Thoracic aorta (tissue), 2 donors: ENCODE measurements at places on chromosomes 13 and 19.

DNA sequence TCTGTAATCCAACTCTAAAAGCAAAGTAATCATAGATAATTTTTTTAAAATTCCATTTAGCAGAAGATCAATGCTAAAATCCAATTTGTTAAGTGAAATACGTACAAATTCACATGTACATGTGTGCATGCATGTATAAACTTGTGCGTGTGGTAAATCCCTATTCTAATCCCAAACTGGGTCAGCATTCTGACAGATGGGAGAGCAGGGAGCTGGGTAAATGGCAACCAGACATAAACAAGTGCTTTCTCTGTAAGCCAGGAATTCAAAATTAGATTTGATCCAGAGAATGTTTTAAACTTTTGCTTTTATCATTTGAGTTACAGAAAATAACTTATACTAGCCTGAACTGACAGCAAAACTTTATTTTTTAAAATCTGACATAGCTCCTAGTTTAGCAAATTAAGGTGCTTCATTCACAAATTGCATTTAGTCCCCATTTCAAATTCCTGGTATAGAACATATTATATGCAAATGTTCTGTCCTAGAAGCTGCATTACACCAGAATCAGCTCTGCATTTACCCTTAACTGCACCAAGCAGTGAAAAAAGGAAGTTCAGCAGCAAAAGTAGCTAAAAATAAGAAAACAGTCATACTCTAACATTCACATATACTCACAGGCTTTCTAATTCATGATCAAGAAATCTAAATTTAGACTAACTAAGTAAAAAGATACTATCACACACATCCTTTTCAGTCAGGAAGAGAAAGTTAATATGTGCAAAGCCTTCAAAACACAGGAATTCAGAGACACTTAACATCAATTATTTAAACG lies 32.6 kb downstream of the UBL3 start:
- no peak for DNase-seq

DNA sequence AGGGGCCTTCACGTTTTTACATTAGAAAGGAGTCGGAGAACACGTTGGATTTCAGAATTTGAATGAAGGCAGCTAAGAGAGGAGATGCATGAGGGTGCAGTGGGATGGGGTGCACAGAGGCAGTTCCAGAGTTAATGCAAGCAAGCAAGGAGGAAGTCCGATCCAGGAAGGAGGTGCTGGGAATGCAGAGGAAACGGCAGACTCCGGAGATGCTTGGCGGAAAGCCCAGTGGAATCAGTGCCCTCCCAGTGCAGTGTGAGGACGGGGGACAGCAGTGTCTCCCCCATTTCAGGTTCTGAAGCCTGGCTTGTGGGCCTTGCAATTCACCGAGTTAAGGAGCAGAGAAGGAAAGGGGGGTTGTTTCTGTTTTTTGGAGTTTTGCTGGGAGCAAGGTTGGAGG lies 100.4 kb downstream of the COL4A2 start:
- DNase-seq: no peak

DNA sequence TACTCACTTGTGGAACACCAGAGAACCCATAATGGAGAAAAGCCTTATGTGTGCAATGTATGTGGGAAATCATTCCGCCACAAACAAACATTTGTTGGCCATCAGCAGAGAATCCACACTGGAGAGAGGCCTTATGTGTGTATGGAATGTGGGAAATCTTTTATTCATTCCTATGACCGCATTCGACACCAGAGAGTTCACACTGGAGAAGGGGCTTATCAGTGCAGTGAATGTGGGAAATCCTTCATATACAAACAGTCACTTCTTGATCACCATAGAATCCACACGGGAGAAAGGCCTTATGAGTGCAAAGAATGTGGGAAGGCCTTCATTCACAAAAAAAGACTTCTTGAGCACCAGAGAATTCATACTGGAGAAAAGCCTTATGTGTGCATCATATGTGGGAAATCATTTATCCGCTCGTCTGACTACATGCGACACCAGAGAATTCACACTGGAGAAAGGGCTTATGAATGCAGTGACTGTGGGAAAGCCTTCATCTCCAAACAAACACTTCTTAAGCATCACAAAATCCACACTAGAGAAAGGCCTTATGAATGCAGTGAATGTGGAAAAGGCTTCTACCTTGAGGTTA lies 10.9 kb downstream of the ZNF549 start:
- no peak for DNase-seq

GRCh38 chr19:38922482-38922881 lies 8.1 kb downstream of the SARS2 start:
- no peak for DNase-seq

GRCh38 chr19:54266133-54266532 lies 9.1 kb upstream of the LILRB5 start:
- DNase-seq: no peak

DNA sequence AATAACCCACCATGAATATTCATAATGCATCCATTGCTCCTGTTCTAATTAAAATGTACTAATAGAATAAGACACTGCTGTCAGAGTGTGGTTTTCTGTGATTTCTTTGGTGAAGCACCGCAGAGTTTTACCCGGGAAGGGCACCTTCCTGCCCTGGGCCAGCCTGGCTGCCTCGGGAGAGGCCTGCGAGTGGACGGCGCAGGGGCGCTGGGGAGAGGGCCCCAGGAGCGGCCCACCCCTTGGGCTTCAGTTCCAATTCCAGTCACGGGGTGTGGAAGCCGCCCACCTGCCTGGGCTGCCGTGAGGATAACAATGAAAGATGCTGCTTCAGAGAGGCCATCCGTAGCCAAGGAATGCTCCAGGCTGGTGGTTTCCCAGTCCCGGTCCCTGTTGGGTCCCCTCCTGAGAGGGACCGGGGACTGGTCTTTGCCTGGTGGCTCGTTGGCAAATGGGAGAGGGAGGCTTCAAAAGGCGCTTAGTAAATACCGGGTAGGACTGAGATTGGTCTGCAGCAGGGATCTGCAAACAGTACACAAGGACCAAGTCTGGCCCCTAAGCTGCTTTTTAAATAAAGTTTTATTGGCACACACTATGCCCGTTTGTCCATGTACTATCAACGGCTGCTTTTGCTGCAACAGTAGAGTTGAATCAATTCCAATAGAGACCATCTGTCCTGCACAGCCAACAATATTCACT lies 18.0 kb downstream of the TCF3 start:
- no peak for DNase-seq

DNA sequence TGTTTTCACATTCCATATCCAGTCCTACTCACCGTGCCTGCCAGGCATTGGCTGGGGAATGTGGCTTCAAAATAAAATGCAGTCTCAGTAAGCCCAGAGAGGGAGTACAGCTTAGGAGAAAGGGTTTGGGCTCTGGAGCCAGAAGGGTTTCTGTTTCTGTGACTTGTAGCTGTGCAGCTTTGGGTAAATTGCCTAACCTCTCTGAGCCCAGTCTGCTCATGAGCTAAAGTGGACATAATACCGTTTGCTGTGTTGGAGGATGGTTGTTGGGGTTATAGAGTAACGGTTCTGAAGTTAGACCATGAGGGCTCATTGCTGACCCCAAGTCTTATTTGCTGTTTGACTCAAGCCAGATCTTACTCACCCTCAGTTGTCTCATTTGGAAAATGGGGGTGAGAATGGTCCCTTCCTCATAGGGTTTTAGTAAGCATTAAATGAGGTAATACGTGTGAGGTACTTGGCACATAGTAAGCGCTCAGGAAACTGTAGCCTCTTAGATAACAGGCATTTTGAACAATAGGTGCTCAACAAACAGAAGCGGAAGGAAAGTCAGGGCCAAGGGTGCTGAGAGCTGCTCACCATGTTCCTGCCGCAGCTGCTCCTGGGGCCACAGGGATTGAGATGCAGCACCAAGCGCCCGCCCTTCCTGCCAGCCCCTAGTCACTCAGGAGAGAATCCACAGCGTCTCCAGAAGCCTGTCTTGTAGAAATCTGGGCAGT lies 45.5 kb downstream of the C13orf42 start:
- no peak for DNase-seq

- no peak for DNase-seq
Measured at GRCh38 chr13:73310366-73310765, 251.6 kb downstream of the KLF5 start.

- DNase-seq: no peak
Measured at GRCh38 chr13:98232456-98232855, 55.4 kb upstream of the RNF113B start.

- no peak for DNase-seq
Measured at GRCh38 chr13:27360562-27360961, 63.9 kb upstream of the GTF3A start.

DNA sequence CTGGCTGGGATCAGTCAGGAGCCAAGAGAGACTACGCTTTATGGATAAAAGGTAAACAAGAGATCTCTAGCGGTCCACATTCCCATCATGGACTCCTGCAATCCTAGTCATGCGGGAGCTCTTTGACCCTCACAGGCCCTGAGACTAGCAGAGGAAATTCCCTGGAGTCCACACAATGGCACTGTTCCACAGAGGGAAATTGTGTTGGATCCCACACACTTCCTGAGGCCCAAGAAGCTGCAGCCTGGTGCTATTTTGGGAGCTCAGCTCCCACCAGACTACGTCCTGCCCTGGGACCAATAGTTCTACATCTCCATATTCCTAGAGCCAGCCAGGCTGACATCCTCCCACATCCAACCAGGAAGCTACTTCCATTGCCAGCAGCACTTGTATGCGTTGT lies 2358.4 kb downstream of the PCDH9 start:
- no peak for DNase-seq
